ENCODE measurements at places on chromosomes 2 and 18.
A peak's percentile ranks its signal among the peaks of the same experiment; 100 is the strongest.

GRCh38 chr18:57431467-57432080 is 3.6 kb upstream of the ONECUT2 start:
- DNase-seq: no peak

GRCh38 chr2:229282758-229283546 is 11.9 kb upstream of the PID1 start:
- DNase-seq: no peak

GRCh38 chr2:203690441-203691047 is 15.9 kb upstream of the CD28 start:
- no peak for DNase-seq

GRCh38 chr2:40103163-40103562 is 324.1 kb upstream of the THUMPD2 start:
- no peak for DNase-seq

GRCh38 chr2:61733563-61733962 is 120.3 kb downstream of the FAM161A start:
- no peak for DNase-seq

- no peak for DNase-seq
Observed at GRCh38 chr18:48754993-48755473, 195.7 kb downstream of the SMAD7 start.

GRCh38 chr18:26738706-26739105 is 126.8 kb downstream of the AQP4 start:
- no peak for DNase-seq

GRCh38 chr2:241595600-241596140 is 37.1 kb downstream of the BOK start:
- no peak for DNase-seq

- DNase-seq: no peak
Observed at GRCh38 chr2:163133602-163134001, 295.0 kb upstream of the KCNH7 start.

DNA sequence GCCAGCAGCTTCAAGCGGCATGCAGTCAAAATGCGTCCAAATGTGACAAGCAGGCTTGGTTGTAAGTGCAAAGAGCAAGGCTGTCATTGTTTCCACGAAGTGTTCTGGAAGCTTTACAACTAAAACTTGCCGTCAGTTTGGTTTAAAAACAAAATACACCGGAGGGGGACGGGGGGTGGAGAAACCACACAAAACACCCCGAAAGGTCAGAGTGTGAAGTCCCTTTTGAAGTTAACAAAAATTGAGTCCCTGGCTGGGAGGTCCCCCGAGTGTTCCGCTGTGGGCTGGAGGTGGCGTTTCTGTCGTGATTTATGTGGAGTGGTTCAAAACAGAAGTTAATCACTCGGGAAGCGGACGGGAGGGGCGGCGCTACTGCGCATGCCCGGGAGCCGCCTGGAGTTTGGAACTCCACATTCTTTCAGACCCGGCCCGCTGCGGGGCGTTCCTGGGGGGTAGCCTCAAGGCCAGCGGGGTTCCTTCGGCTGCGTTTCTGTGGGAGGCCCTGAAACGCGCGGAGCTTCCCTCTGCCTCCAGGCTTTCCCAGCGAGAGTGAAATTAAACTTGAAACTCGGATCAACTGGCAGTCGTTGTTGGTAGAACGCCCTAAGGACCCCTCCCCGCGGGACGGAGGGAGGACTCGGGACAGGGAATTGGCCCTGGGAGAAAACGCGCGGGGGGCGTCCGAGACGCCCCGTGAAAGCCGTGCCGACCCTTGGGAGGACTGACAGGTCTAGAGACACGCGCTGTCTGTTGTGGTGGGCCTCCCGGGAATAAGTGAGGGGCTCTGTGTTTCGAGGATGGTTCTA is 1.4 kb downstream of the TGIF1 start:
- DNase-seq: peak; percentile 62

DNA sequence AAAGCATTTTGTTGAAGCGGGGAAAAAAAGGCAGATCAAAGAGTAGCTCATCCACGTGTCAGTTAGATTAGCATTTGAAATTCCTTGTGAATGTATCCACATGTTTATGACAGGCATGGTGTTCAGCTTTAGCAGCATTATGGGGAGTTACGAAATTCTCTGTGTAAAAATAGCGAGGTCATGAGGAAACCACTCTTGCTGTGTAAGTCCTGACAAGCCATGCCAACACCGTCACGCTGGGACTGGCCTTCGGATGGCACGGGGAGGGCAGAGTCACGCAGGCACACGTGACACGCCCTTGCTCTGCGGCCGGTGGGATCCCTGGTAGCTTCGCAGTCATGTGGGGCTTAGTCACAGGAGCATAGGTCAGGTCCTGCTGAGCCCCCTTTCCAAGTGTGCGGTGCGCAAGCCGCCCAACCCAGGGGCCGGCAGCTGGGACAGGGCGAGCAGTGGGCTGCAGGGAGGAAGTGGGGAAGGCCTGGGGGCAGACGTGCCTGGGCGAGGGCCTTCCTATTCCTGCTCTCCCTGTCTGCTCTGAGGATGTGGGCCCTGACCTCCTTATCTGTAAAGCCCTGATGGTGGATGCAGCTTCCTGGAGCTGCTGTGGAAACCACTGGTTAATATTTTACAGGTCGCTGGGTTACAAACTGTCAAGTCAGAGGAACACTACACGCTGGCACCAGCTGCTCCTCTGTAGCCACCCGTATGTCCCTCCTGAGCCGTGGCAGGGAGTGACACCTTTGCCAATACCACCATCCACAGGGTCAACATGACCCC is 18.0 kb downstream of the MBP start:
- no peak for DNase-seq

- no peak for DNase-seq
Observed at GRCh38 chr2:43075054-43075593, 151.3 kb downstream of the ZFP36L2 start.

- no peak for DNase-seq
Observed at GRCh38 chr2:17858064-17858463, 20.4 kb upstream of the KCNS3 start.

DNA sequence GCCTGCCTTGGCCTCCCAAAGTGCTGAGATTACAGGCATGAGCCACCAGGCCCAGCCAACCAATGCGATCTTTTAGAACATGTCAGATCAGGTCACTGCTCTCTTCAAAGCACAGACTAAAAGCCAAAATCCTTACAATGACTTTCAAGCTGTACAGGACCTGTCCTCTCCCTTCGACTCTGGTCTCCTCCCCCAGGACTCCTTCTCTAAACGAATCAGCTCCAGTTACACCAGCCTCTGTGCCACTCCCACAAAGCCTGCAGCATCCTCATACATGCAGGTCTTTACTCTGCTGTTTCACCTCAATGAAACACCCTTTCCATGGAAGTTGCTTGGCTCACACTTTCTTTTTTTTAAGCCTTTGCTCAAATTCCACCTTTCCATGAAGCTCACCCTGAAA is 436.0 kb downstream of the METTL4 start:
- DNase-seq: no peak

DNA sequence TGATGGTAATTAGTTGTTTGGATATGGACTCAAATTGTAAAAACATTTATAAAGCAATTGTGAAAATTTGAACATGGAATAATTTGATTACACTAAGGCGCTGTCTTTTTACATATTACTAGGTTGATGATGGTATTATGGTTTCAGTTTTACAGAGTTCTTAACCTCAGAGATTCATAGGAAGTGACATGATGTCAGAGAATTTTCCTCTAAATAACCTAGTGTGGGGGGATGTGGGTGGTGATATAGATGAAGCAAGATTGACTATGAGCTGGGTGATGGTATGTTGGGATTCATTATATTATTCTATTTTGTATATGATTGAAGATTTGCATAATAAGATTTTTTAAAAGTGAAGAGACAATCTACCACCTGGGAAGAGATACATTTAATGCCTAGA is 45.9 kb upstream of the ATP5MC3 start:
- DNase-seq: no peak
